Forelimb muscle (tissue), 1 donor: ENCODE measurements at places on chromosomes 1 and 21.

- DNase-seq = no peak
These were observed 10.0 kb upstream of the ARHGAP29 start for GRCh38 chr1:94247138-94248094.

DNA sequence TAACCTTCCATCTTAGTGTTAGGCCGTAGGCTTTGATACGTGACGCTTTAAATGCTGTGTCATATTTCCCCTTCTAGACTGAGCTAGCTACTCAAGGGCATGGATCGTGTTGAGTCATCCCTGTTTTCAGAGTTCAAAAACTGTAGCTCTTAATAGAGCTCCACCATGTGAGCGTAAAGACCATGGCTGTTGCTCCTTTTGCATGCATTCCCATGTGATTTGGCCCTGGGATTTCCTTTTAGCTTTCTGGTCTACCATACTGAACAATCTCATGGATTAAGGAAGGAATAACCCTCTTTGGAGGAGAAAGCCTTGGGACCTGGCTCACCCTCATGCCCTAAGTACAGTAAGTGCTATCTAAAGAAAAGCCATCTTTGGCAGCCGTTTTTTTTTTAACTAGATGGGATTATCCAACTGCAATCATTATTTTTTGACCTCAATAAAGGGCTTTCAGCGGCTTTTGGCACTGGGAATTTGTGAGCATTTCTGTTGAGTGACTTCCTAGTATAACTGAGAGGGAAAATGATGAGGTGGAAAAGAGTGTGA, 76.6 kb downstream of the PLPP3 start:
- no peak for DNase-seq

- DNase-seq = no peak
These were observed 17.7 kb upstream of the STX12 start for GRCh38 chr1:27755286-27755685.

GRCh38 chr1:235913311-235913710, 46.6 kb upstream of the LYST start:
- no peak for DNase-seq

- DNase-seq = no peak
These were observed 5.3 kb downstream of the UAP1 start for GRCh38 chr1:162566870-162567269.

DNA sequence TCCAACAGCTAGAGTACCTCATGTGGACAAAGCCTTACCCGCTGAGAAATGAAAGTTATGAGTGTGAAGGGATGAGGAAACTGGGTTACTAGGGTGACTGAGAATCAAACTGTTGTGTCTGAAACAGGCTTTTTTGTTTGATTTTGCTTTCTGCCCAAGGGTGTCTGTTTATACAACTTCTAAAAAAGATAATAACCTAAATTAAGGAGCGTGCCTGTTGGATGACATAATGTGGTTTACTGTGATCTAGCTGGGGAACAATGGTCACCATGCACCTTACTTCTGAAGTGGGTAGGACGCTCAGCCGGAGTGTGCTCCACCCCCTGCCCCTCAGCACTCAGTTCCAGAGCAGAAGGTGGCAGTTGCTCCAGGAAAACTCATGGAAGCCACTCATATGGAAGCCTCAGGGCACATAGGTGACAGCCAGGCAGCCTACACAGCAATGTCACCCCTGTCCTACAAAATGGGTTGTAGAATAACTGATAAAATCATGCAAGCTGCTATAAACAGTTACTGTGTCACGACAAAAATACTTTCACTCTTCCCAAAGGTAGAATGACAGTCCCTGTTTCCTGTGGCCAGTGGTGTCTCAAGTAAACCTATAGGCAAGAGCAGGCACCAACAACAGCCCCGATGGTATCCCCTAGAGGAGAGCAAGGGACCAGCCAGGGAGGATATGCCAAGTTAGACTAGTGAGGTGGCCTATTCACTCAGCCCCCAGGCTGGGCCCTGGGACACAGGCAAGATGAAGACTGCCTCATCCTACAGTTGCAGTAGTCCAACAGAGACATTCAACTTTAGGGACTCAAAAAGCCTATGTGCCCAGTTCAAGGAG, 29.3 kb downstream of the SIPA1L2 start:
- no peak for DNase-seq
